ENCODE measurements at places on chromosomes 6 and 20.

DNA sequence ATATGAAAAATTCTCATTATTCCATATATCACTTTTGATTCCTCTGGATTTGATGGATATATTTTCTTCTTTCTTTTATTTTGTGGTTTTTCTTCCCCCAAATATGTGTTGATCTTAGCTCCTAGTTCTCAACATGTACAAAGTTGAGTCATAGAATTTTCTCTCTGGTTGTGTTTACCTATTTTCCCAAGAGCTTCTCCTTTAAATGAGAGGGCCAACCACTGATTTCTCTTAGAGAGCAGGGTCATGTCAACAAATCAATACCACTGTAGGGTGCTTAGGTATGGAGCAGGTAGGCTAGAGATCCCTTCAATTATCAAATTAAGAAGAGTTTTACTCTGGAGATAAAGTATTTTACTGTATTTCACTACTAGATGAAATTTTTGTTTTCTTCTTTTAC is 145.7 kb downstream of the BMP5 start:
- DNase-seq, result no peak

GRCh38 chr20:34771680-34772081 is 53.8 kb downstream of the NCOA6 start:
- no peak for DNase-seq

GRCh38 chr20:63745961-63746731 is 6.6 kb downstream of the SLC2A4RG start:
- DNase-seq, result no peak

DNA sequence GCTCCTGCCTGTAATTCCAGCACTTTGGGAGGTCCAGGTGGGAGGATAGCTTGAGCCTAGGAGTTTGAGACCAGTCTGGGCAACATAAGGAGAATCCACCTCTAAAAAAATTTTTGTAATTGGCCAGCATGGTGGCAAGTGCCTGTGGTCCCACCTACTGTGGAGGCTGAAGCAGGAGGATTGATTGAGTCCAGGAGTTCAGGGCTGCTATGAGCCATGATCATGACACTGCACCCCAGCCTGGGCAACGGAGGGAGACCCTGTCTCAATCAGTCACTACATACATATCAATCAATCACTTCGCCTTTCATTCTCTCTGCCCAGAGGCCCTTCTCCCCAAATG is 1.1 kb upstream of the STK38 start:
- DNase-seq, result no peak

DNA sequence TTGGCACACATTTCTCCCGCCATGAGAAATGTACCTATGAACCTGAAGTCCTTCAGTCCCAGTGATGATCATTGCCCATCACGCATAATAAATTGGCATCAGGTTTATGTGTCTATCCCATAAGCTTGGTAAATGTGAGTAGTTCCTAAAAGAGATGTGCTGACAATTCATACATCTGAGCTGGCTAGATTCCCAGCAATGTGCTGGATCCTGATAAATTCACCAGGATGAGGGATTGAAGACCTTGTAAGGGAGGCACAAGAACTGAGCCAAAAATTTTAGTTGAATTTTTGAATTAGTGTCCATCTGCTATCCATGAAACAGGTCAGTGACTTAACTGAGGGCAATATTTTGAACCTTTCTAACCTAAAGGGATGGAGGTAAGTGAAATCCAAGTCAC is 267.9 kb upstream of the CITED2 start:
- no peak for DNase-seq

- no peak for DNase-seq
These were observed 38.4 kb downstream of the RREB1 start for GRCh38 chr6:7145885-7146828.

GRCh38 chr6:98782772-98783171 is 51.6 kb upstream of the POU3F2 start:
- no peak for DNase-seq

DNA sequence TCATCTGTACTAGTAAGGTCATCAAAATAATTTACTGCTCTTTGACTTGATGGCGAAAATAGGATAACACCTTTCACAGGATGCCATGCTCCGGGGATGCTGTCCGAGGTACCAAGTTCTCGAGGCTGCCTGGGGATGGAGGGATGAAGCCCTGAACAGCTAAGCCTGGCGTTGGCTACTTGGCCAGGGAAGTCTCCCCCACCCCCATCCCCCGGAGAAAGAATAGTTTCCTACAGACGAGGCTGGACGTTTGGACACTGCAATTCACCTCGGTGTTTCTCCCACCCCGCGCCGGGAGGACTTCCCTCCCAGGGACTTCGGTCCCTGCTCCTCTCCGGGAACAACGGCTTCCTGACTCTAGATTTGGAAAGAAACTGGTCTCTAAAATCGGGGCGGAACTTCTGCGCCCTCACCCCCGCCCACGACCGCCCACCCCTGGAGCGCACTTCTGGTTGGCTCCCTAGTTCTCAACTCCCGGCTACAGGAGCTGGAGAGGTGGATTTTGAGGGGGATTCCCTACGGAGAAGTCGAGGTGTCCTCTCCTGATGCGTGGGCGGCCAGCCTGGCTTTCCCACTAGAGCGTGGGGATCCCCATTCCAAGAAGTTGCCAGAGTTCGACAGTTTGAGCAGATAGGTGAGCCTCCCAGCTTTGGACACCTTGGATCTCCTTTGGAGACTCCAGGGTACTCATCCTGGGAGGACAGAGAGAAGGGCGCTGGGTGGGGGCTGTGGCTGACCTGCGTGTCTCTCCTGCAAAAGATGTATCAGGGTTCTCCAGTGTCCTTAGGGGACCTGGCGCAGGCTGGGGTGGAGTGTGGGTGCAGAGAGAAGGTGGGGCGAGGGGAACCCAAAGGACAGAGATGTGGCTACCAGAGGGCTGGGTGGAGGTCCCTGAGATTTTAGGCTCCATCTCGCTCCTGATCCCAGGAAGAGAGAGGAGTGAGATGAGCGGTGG is 1.1 kb downstream of the PCSK2 start:
- no peak for DNase-seq

DNA sequence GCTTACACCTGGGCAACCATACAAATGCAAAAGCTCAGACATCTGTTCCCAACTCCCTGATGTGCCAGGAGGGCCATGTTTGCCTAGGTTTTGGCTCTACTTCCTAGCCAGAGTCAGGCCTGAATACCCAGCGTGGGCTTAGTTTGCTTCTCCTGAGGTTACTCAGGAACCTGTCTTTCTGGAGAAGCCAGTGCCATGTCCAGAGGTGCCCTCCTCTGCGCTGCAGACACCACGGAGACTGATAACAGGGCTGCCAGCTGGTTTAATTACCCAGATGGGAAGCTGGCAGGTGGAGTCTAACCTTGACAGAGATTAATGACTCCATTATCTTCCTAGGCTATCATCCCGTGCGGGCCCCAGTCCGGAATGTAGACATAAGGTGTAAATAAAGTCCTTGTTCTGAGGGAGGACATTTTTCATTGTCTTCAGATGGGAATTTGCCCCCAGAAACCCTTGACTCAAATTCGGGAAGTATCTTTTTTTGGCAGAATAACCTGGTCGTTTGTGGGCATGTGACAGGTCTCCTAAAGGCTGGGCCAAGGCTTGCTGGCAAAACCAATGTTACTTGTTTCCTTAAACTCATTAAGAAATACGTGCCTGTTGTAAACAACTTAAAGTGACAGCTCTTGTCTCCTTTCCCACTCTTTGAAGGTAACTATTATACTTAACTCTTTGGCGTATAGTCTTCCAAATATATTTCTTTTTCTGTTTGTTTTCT is 29.2 kb upstream of the ZNFX1 start:
- no peak for DNase-seq

GRCh38 chr6:153401751-153402150 is 270.7 kb upstream of the RGS17 start:
- DNase-seq, result no peak

DNA sequence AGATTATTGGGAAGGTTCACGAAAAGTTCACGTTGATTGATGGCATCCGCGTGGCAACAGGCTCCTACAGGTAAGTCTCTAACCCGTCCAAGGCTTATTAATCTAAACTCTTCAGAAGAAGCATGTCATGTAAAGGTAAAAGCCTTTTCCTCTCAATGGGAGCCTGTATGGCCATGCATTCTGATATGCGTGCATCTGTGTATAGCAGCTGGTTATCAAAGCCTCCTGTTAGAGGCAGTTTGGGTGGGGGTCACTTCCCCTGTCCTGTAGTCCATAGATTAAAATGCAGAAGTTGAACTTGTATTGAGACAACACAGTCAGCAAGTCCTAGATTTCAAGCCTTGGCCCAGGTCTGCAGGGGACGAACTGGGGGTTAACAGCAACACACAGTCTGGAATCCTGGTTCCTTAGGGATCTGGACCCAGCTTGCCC is 14.2 kb upstream of the DHX35 start:
- no peak for DNase-seq

DNA sequence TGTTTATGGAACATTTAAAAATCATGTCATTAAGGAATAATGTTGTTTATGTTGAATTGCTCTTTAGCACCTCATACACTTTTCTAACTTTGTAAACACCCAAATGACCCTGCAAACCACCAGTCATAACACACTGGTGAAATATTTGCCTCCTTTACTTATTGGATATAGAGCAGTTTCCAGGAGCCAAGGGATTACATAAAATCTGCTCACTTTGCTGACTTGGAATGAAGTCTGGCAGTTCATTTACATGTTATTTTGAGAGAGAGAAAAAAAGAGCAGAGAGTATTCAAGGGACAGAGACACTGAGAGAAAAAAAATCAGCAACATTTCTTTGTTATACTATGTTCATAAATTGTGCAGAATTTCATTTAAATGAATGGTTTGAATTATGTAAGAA is 46.6 kb upstream of the DEFB112 start:
- DNase-seq, result no peak

DNA sequence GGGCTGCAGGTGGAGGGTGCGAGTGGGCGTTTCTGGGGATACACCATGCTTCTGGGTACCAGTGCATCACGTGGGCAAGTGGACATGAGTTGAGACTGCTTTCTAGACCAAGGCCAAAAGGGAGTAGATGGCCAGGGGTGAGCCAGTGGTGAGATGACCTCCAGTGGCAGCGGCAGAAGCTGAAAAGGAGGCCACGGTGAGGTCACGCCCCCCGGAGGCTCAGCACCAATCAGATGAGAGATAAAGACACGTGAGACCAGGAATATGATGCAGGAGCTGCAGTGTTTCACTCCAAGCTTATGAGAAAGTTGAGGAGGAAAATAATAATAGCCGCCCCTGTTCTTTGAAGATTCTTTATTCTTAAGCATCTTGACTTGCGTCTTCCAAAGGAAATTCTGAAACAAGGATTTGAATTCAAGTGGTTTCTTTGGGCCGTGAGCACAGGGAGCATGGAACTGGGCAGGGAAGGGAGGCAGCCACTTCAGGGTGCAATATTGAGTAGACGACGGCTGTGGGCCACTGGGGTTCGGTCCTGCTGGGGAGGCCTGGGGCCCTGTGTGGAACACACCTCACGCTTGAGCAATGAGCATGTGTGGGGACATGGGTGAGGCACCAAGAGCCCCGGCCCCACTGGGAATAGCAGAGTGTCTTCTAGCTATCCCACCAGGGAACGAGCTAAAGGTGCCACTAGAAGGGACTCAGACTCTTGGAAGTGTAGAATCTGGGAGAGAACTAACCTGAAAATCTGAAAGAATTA is 156.7 kb upstream of the LRFN2 start:
- DNase-seq, result no peak

- no peak for DNase-seq
These were observed 660.5 kb upstream of the MAN1A1 start for GRCh38 chr6:120010075-120010474.

GRCh38 chr6:159462431-159462830 is 230.6 kb downstream of the SOD2 start:
- DNase-seq, result no peak

GRCh38 chr6:35368038-35368887 is 25.9 kb downstream of the PPARD start:
- DNase-seq, result no peak

DNA sequence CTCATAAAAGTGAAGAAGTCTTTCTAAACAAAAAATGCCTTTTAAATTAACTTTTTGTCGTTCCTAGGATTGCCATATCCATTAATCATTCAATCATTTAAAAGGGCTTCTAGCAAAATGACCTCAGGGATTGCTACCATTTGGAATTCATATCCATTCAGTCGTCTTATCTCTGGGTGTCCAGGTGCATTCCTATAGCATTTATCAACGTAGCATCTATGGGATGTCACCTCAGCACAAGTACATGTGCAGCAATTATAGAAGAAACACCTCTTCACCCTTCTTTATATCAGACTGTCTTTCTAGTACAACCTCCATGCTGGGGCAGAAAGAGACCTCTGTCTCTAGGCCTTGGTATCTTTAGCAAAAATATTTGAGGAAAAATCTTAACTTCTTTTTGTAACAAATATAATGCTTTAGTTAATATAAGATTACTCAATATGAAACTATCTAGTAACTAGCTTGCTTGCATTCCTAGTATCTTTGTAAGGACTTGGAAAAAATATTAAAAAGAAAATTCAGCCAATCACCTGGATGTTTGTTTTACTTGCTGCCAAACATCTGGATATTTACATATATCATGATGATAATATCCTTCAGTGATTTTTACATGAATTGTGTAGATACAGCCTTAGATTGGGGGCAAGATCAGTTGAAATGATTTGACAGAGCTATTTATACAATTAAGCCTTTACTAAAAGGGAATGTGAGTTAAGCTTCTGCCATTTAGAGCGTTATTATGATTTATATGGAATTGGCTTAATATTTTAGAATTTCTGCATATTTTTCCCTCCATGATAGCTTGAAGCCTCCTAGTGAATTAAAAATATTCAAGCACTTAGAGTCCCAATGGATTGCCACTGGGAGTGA is 356.8 kb downstream of the HDGFL1 start:
- DNase-seq, result no peak

GRCh38 chr6:149267072-149267471 is 50.4 kb upstream of the TAB2 start:
- DNase-seq, result no peak

GRCh38 chr6:85936916-85937315 is 294.2 kb upstream of the SYNCRIP start:
- no peak for DNase-seq

All from activated CD4-positive, alpha-beta T cell treated with anti-CD3 and anti-CD28 coated beads for 24 hours (primary cell).